ENCODE measurements at places on chromosomes 12 and 14. TPM values are rescaled to one million over a fixed set of nuclear protein-coding genes. Genes with fewer than 3 reads are reported as not detected.

The CCDC177 gene
- not detected for total RNA-seq

The SLC4A8 gene
- 1.6 TPM for total RNA-seq

The PIK3C2G gene
- total RNA-seq = not detected

The BRI3BP gene
- total RNA-seq = 17.9 TPM

The GPR68 gene
- total RNA-seq = 0.06 TPM

The EIF2S3B gene
- total RNA-seq = 0.52 TPM

The TCL1A gene
- not detected for total RNA-seq

The ANKRD33 gene
- not detected for total RNA-seq
